Stimulated activated CD4-positive, alpha-beta T cell treated with anti-CD3 and anti-CD28 coated beads, Interleukin-1b, Interleukin-23, amount 100 ng/mL, for 24 hours (primary cell): ENCODE measurements at places on chromosomes 4 and X.

GRCh38 chr4:105126311-105127169 lies 20.1 kb upstream of the TET2 start:
- DNase-seq = no peak

- DNase-seq = no peak
Observed at GRCh38 chr4:131257241-131257640, 1891.9 kb upstream of the PCDH10 start.

- no peak for DNase-seq
Observed at GRCh38 chr4:7950301-7951092, 10.8 kb upstream of the AFAP1 start.

- no peak for DNase-seq
Observed at GRCh38 chr4:3344596-3344995, 51.8 kb downstream of the RGS12 start.

GRCh38 chr4:117001077-117001476 lies 84.3 kb downstream of the TRAM1L1 start:
- DNase-seq = no peak

- no peak for DNase-seq
Observed at GRCh38 chr4:13240066-13240465, 244.1 kb downstream of the RAB28 start.

- DNase-seq = no peak
Observed at GRCh38 chr4:86036736-86037135, 323.1 kb downstream of the MAPK10 start.

GRCh38 chr4:164357957-164358356 lies 396.0 kb upstream of the SMIM31 start:
- no peak for DNase-seq

DNA sequence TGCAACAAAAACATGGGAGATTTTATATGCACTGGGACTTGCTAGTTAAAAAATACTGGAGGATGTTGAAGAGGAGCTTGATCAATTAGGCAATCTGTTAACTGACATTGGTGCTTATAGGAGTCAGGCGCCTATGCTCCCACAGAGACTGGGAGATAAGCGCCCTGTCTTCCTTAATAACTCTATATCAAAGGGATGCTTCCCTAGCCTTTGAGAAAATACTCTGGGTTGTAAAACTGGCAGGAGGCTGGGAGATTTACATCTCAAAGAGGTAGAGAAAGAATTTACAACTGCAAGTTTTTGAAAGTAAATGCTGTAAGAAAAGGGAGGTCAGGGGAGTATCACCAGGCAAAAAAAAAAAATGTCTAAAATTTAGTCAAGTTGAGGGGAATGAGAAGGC lies 325.4 kb downstream of the PCDH10 start:
- no peak for DNase-seq

- DNase-seq = no peak
Observed at GRCh38 chr4:41550308-41550707, 12.4 kb downstream of the LIMCH1 start.

DNA sequence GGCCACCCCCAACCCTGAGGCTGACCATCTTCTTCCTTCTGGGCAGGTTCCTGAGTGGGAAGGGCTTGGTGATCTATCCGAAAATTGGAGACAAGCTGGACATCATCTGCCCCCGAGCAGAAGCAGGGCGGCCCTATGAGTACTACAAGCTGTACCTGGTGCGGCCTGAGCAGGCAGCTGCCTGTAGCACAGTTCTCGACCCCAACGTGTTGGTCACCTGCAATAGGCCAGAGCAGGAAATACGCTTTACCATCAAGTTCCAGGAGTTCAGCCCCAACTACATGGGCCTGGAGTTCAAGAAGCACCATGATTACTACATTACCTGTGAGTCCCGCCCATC lies 9.7 kb downstream of the EFNB1 start:
- DNase-seq = no peak

GRCh38 chr4:24915121-24915922 lies 2.5 kb upstream of the CCDC149 start:
- no peak for DNase-seq

GRCh38 chrX:78945186-78945912 lies at the start of gene P2RY10:
TSS of gene P2RY10 (plus strand) at chrX:78945391. CDS start at chrX:78960521, 15,130 bp downstream.
- no peak for DNase-seq

- DNase-seq = no peak
Observed at GRCh38 chr4:79763486-79764075, 309.4 kb downstream of the ANTXR2 start.

DNA sequence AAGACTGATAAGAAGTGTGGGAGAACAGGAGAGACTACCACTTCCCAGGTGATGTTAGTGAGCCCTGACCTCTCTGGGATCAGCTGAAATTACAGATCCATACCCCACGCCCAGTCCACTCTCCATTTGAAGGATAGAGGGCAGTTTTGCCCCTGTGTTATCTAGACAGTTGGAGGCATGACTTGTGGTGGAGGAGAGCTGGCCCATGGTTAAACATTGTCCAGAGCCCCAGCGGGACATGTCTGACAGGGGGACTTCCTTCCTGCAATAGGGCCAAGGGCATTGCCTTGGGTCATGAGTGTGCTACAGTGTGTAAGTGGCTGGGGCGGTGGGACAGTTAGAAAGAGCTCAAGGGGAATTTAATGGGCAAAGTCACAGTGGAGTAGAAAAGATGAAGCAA lies 181.1 kb downstream of the MID1IP1 start:
- DNase-seq = no peak

DNA sequence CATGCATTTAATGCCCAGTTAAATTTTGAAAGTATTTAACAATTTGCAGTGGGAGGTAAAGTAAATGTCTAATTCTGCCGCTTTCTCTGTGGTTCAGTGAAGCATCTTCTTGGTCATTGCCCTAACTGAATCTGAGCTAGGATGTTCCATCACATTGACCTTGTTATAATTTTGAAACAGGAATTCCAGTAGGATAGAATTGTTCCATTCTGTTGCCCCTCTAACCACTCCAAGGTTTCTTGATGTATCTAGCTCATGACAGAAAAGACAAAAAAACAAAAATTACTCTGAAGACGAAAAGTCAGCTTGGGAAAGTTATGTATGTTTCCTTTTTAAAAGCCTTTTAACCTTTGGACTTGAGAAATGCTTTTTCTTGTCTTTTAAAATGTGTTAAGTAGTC lies 297.0 kb upstream of the FAT1 start:
- no peak for DNase-seq

DNA sequence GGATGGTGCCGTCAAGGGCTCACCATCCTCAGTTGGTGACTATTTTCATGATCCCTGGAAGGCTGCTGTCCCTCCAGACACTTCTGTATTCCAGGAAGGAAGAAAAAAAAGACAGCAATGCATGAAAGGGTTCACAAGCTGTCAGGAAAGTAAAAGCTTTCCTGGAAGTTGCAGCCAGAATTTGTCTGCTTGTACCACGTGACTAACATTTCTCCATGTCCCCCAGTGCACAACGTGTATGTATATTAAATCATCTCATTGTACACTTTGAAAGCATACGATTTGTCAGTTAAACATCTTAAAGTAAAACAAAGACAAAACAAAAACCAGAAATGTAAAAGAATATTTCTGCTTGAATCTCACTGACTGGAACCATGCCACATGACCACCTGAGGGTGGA lies 127.4 kb upstream of the CLNK start:
- DNase-seq = no peak

GRCh38 chr4:152273343-152273742 lies 262.5 kb downstream of the FBXW7 start:
- DNase-seq = no peak

DNA sequence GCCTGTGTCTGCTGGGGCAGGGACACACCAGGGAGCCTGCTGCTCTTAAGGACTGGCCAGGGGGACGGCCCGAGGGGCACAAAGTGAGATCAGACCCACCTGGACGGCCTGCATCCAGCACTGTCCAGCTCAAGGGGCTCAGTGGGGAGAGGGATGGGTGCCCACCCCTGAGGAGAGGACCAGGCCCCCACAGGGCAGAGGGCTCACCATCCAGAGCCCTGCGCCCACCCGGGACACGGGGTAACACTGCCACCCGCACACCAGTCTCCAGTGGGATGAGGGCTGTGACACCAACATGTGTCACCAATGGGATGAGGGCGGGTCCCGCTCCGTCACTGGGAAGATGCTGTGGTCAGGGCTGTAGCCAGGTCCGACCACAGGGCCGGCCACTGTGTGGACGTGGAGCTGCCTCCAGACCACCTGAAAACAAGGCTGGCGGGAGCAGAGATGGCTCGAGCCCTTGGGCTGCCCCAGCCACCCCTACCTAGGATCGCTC lies 13.2 kb downstream of the DGKQ start:
- DNase-seq = no peak

DNA sequence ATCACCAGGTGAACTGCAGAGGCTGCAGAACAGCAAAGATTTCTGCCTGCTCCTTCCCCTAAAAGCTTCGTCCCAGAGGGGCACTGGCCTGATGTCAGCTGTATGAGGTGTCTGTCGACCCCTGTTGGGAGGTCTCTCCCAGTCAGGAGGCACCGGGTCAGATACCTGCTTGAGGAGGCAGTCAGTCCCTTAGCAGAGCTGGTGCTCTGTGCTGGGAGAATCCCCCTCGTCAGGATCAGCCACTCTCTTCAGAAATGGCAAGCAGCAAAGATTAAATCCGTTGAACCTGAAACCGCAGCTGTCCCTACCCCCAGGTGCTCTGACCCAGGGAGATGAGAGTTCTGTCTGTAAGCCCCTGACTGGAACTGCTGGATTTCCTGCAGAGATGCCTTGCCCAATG lies 1166.3 kb upstream of the ADGRL3 start:
- no peak for DNase-seq

DNA sequence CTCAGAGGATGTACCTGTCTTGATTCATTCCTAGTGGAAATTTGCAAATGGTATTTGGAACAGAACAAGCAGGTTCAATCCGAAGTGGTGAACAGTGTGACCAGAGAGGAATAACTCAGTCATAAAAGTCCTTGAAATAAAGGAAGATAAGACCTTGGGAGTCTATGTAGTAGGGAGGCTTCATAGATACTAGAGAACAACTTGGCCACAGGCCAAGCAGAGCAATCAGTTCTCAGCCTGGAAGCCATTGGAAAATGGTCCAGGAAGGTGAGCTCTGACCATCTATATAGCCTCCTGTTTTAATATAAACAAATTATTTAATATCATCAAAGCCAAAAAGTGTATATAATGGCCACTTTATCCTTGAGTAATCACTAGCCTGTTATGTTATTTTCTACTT lies 11.3 kb downstream of the TXK start:
- DNase-seq = no peak

DNA sequence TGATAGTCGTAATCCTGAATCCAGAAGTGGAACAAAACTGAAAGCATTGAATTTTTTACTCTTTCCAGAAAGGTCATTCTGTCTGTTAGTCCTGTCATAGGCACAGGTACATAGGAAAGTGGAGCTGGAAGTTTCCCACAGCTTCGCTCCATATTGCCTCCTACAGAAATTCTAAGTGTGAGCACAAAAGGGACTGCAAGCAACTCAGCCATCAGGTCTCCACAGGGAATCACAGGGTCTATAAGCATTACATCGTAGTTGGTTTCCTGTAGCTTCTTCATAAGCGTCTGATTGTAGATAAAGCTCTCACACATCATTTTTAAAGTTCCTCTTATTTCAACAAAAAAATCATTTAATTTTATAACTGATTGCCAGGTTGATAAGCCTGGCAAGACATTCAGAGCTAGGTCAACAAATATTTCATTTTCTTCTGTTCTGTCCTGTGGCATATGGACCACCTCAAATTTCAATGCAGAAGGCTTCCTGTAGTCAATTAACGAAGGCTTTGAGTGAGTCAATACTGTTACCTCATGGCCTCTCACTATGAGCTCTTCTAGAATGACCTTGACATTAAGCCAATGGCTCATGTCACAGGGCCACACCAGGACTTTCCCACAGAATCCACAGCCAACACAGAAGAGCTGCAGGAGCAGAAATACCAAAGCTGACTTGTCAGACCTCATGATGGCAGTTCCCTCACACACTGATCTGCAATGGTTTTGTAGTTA lies at the start of gene UGT2A3:
UGT2A3 (minus strand) TSS at position 727 of the 728 bp plus-strand sequence; CDS start at position 683, 44 bp downstream.
- DNase-seq = no peak

DNA sequence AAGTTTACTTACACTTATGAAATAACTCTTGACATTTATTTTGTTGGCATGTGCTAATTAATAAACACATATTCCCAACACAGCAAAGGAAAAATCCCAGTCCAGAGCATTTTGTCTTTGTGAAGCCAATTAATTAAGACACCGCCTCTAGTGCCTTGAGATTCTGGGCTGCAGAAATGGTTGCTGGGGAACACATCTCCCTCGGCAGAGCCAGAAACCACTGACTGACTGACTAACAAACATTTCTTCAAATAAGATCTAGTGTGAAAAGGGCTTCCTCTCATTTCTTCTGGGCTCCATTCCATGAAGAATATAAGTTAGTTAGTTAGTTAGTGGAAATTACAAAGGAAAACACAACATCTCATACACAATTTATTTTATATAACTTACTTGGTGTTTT lies 28.4 kb upstream of the NAP1L5 start:
- DNase-seq = no peak

GRCh38 chr4:2301806-2302205 lies 39.9 kb upstream of the MXD4 start:
- no peak for DNase-seq

DNA sequence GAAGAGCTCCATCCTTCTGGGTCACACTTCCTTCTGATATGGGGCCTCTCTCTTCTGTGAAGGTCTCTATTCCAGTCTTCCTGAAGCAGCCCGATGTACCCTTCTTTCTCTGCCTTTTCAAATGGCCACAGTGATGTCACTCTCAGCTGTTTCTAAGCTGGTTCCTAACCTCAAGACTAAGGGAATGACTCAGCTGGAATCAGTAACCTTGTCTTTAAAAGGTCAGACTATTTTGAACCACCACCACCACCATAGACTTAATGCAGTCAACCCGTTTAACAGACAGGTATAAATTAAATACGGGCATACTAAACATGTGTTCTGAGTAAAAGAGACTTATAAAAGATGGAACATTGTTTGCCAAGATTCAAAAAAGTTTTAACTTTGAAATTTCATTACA lies 121.0 kb downstream of the PPA2 start:
- DNase-seq = no peak

GRCh38 chr4:11183356-11183740 lies 245.3 kb downstream of the HS3ST1 start:
- no peak for DNase-seq

DNA sequence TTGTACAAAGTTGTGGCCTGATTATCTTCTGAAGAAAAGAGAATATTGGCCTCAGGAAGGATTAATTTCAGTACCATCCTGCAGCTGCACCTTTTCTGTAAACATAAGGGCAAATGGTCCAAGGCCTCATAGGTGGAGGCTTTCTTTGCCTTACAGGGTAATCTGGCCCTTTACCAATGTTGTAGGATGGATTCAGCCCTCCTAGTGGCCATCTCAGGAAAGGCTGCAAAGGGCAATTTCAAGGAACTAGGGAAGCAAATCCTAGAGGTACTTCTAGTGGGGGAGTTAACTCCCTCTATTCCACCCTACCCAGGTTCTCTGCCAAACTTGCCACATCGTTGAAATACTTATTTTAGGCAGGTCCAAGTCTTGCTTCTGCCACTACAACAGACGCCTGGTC lies 57.6 kb downstream of the UGT2B11 start:
- no peak for DNase-seq

DNA sequence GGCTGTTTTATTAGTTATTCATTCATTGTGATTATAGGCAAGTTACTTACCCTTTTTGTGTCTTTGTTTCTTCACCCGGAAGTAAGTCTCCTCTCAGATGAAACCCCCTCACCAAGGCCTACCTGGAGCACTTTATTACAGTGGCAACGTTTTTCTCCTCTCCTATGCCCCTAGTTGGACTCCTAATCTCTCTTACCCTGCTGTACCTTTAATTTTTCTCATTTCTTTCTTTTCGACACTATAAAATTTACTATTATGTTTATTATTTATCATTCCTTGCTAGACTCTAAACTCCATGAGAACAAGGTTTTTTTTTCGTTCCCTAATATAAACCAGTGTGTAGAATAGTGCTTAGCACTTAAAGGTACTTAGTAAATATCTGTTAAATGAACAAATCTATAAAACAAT lies 17.5 kb downstream of the STAP1 start:
- DNase-seq = no peak

GRCh38 chr4:101262683-101263082 lies 84.6 kb downstream of the PPP3CA start:
- no peak for DNase-seq
